COLO829 (cell line): ENCODE measurements at places on chromosomes 6 and 20.
A peak's percentile ranks its signal among the peaks of the same experiment; 100 is the strongest.

- peak; percentile 93 for DNase-seq
Measured at GRCh38 chr20:16865406-16865805, 117.2 kb downstream of the OTOR start.

DNA sequence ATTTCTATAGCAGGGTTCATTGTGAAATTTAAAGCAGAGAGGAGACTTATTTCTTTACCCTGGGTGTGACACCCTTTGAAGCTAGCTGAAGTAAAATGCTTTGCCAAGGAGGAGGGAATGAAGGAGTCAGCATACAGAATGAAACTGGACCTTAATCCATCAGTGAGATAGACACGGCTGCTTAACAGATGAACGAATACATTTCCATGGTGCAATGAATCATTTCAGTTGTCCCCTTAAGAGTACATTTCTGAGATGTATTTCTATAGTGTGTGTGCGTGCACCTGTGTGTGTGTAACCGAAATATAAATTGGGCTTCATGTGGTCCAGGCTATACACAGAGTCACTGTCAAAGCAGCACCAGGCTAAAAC, 73.8 kb upstream of the CD93 start:
- no peak for DNase-seq

- no peak for DNase-seq
Measured at GRCh38 chr6:128500014-128500413, 20.4 kb downstream of the PTPRK start.

- DNase-seq, result peak; percentile 16
Measured at GRCh38 chr6:108621117-108621516, 60.4 kb downstream of the FOXO3 start.

- no peak for DNase-seq
Measured at GRCh38 chr20:47546184-47547033, 44.7 kb downstream of the NCOA3 start.

- peak; percentile 25 for DNase-seq
Measured at GRCh38 chr6:87155842-87156815, 764 bp downstream of the ZNF292 start.

DNA sequence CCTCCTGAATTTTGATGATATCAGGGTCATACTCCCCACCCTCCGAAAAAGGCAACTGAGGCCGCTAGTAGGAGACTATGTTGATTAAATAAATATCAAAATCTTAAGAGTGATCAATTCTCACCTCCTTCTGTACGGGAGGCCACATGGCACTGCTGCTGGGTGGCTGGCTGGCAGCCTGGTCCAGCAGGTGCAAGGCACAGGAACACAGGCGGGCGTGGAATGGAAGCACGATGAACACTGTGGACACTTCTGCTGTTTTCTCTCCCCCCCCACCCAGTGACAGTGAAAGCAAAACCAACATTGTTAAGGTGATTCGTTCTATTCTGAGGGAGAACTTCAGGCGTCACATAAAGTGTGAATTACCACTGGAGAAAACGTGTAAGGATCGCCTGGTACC, 9.7 kb upstream of the CLDN20 start:
- DNase-seq, result no peak

GRCh38 chr6:143839196-143839595, 3.9 kb upstream of the LTV1 start:
- no peak for DNase-seq

DNA sequence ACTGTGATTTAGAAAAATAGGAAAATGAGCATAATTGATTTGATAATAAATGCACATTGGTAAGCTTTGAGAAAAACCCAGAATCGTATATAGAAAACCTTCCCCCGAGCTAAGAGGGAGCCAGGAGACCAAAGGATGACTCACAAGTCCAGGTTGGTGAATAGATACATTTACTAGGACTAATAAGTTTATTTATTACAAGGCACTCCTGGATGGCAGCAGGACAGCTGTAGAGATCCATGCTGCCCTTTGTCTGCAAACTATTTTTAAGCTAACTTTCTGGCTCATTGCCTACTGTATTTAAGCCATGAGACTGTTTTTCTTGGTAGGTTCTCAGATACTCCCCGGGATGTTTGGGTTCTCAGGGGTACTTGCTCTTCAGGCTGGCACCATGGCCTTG, 13.4 kb downstream of the CASP8AP2 start:
- no peak for DNase-seq

- DNase-seq, result peak; percentile 86
Measured at GRCh38 chr6:24402697-24403500, at the start of gene MRS2. TSS of gene MRS2 (plus strand) at chr6:24402936. CDS start at chr6:24403047, 111 bp downstream.

GRCh38 chr20:60254901-60255411, 296.7 kb downstream of the CDH26 start:
- peak; percentile 59 for DNase-seq

GRCh38 chr6:110485491-110485890, 9.1 kb upstream of the SLC22A16 start:
- DNase-seq, result no peak

GRCh38 chr6:157264701-157265100, 58.6 kb downstream of the TMEM242 start:
- DNase-seq, result no peak

GRCh38 chr20:3804254-3804751, 8.2 kb downstream of the CDC25B start:
- no peak for DNase-seq

GRCh38 chr6:157233686-157234085, 89.6 kb downstream of the TMEM242 start:
- no peak for DNase-seq

- no peak for DNase-seq
Measured at GRCh38 chr20:17573463-17573862, 3.6 kb downstream of the DSTN start.

DNA sequence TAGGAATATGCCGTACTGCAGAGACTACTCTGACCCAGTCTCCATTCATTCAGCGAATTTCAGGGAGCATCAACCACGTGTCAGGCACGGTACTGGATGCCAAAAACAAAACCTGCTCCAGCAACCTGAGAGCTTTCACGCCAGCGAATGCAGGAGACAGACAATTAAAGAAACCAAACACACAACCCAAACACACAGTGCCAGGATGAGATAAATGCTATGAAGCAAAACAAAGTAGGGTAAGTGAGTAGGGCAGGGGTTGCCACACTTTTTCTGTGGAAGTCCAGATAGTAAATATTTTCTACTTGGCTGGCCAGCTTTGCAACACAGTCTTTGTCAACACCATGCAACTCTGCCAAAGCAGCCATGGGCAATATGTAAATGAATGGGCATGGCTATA, 10.0 kb downstream of the MOCS1 start:
- DNase-seq, result no peak

- DNase-seq, result no peak
Measured at GRCh38 chr6:48630511-48630910, 519.5 kb upstream of the PTCHD4 start.
